DMS79 treated with DMSO at 0.1 percent for 48 hours (cell line): ENCODE measurements at places on chromosomes 4 and X.

DNA sequence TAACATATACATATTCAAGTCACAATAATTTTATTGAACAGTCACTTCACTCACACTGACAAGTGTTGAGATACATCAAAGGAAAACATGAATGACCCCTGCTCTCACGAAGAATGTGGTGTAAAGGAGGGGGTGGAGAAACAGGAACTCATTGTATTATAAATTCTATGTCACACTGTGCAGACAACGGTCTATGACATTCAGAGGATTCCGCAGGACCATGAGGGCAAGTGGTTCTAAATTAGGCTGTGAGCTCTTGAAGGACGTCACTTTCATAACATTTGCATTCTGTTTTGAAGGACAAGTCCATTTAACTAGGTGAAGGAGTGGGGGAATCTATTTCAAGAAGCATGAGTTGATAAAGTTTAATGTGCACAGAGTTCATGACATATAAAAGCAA, 415.2 kb upstream of the HS3ST1 start:
- no peak for DNase-seq

DNA sequence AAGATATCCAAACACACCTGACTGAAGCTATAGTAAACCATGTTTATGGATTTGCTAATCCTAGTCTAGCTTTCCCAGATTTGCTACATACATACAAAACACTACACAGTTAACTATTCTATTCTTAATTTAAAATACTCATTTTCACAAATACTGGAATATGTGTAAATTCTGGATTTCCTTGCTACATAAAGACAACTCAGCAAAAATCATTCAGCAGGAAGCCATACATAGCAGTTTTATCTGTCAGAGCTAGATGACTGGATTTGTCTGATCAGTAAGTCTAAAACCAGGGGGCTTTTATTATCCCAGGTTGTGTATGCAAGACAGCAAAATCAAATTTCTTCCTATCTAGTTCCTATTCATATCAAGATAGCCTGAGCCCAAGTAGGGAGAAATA, 98.1 kb downstream of the CNOT6L start:
- DNase-seq, result no peak

- DNase-seq, result peak; percentile 45
These were observed 88.8 kb downstream of the SORCS2 start for GRCh38 chr4:7280926-7281690.

GRCh38 chr4:130608121-130608520, 1512.2 kb downstream of the C4orf33 start:
- DNase-seq, result no peak

GRCh38 chr4:153366486-153366885, 22.0 kb downstream of the MND1 start:
- DNase-seq, result no peak

DNA sequence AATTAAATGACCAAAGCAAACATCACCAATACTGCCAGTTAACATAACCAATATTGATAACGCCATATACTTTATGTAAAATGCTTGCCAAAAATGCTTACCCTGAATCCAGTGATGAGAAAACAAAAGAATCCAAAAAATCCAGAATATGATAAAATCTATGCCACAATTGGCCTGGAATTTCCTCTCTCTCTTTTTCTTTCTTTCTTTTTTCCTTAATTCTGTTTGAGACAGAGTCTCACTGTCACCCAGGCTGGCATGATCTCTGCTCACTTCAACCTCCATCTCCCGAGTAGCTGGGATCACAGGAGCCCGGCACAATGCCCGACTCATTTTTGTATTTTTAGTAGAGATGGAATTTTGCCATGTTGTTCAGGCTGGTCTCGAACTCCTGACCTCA, 9.8 kb upstream of the SLC7A11 start:
- no peak for DNase-seq

DNA sequence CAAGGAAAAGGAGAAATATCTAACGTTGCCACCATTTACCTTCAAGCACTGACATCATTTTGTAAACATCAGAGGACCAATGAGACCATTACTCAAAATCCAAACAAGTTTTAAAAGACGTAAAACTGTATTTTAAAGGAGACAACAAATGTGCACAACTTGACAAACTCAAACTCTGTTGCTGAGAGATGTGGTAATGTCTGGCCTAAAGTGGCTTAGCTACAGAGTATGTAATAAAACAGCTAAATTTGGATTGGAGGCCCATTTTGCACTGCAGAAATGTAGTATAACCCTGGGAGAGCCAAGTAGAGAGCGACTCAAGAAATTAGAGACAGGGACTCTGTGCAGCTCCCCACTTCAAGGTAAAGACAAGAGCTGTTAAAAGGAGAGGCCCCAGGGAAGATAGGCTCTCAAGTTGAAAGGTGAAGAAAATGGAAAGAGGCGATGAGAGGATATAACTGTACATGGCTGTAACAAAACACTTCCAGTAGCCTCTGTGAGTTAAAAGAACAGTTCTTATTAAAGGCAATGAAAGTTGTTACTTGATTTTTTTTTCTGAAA, 20.3 kb downstream of the UNC5C start:
- no peak for DNase-seq

GRCh38 chr4:189096717-189097116, 844.0 kb upstream of the FRG1 start:
- no peak for DNase-seq

DNA sequence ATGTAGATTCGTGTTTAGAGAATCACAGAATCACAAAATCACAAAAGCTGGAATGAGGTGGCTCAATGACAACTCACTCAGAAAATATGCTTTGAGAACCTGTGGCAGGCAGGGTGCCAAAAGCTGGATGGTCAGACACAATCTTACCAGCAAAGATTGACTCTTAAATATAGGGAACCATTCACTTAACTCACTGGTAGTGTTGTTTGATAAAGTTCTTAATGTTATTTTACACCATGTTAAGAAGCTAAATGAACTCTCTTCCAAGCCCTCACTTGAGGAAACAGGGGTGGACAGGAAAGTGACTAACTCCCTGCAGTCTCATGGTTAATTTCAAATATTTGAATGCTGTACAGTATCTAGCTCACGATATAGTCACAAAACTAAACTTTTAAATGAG, 5.7 kb upstream of the SCOC start:
- no peak for DNase-seq

- no peak for DNase-seq
These were observed 46.9 kb upstream of the VEGFC start for GRCh38 chr4:176839656-176840055.

GRCh38 chrX:67780694-67781109, 236.9 kb downstream of the AR start:
- DNase-seq, result no peak

GRCh38 chr4:1502501-1502886, 96.3 kb upstream of the NKX1-1 start:
- no peak for DNase-seq

GRCh38 chr4:84167564-84167963, 331.5 kb downstream of the NKX6-1 start:
- DNase-seq, result no peak

GRCh38 chr4:57159866-57160265, 49.7 kb upstream of the IGFBP7 start:
- DNase-seq, result no peak

DNA sequence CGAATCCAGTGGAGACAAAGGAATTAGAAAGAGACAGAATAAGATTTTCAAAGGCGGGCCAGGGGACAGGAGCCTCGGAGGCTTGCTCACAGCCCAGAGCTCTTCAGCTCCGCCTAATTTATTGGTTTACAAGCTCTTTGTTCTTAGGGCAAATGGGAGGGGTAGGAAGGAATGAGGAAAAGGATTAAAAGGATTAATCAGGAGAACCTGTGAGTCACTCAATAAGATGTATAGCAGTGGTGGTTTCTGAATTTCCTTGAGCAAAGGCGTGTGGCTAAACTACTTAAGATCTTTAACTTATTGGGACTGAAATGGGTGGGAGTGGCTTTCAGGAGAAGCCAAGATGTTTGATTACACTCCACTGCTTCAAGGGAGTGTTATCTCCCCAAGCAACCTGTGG, 456.0 kb upstream of the SPANXN1 start:
- no peak for DNase-seq

DNA sequence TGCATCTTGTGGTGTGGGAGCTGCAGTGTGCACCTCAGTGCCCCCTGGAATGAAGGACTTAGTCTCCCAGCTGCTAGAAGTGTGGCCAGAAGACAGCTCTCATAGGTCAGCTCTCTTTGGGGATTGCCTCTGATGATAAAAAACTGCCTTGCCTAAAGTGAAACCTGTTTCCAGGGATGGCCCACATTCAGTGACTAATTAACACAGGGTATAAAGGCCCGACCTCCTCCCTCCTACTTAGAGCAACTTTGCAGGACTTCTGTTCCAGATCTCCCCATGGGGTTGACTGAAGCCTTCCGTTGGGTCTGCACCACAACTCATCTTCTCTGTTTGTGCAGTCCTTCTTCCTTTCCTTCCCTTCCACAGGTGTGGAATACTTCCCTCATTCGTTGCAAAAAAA, 53.2 kb downstream of the SPINK2 start:
- DNase-seq, result no peak
